T-helper 9 cell (primary cell): ENCODE measurements at places on chromosomes 6 and 20.

DNA sequence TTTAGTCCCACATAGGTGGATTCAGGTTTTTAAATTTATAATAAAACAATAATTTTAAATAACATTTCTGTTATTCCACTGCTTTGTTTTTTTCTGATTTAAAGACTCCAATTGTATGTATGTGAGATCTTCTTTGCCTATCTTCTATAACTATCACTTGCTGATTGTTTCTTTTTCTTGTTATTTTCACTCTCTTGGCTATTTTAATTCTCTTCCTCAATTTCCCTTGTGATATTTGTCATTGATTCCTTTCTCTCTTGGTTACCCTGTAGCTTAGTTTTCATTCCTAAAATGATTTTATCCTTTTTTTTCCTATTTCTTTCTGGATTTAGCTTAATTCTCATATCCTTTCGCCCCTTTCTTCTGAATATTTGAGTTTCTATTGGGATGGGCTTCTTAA is 227.3 kb upstream of the TENT5A start:
- DNase-seq: no peak

- no peak for DNase-seq
Measured at GRCh38 chr20:51946586-51946985, 144.3 kb upstream of the SALL4 start.

DNA sequence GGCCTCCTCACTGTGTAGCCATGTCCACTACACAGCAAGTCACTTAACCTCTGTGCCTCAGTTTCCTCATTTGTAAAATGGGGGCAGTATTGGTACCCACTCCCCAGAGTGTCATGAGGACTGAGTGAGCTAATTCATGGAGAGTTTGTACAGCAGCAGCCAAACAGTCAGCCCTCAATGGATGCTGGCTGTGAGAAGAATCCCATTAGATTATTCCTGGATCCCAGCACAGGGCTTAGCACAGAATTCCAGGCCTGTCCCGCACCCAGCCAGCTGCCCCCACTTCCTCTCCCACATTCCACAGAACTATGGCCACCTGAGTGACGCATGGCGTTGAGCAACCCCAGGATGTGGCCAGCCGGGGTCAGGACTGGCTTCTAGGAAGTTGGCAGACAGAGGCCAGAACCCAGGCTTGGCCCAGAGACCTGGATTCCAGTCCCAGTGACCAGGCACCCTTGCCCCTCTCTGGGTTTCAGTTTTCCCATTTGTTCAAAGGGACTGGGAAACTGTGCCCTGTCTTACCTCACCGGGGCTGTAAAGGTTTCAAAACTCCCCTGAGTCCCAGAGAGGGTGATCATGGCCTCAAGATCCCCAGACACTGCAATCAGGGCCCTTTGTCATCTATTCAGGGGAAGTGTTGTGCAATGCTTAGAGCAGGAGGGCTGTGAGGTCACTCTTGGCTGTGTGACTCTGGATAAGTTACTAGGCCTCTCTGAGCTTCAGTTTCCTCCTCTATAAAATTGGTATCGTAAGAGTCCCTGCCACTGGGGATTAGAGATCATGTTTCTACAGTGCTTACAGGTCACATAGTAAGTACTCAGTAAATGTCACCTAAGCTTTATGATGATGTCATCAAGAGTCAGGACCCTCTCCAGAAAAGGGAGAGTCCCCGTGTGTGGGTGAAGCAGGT is 3.0 kb upstream of the TGM2 start:
- DNase-seq: no peak

- no peak for DNase-seq
Measured at GRCh38 chr6:151242420-151242861, 2.7 kb downstream of the AKAP12 start.

DNA sequence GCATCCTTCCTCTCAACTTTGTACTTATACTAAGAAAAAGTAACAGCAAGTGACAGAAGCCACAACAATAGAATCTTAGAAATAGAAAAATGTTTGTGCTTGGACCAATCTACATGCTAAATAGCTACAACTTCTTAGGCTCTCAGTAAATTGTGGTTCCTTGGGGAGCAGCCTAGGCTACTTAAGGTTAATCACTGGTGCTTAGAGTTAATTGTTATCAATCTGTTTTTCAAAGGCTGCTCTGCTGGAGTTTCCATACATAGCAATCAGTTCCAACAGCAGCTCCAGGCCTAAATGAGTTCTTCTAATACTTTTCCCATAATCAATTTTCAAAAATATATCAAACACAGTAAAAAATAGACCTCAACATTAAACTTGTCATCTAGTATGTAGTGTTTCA is 571.4 kb downstream of the EPHA7 start:
- DNase-seq: no peak
